Kidney epithelial cell (primary cell): ENCODE measurements at places on chromosomes 7 and 10. TPM values are rescaled to one million over a fixed set of nuclear protein-coding genes. Genes with fewer than 3 reads are reported as not detected.
A peak's percentile ranks its signal among the peaks of the same experiment; 100 is the strongest.

HOXA11 gene
- total RNA-seq, result 11.4 and 17.3 TPM in 2 replicates

PHF14 gene
- total RNA-seq, result 32.4 and 40.4 TPM in 2 replicates

DNA sequence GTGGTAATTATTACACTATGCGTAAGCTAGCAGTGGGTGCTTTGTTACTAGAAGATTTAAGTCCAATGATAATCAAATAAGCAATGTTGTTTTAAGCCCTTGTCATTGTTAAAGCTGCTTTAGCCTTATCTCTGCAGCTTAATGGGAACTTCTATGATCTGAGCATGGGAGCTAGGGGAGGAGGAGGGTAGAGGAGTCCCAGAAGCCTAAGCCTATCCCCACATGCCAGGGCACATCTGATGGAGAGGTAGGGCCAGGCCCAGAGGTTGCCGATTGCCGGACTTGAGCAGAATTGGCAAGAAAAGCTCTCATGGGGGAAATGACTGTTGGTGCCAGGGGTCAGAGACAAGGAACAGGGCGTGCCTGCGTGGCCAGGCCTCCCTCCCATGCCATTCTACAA is 13.4 kb downstream of the CUBN start:
- no peak for DNase-seq

- no peak for DNase-seq
Observed at GRCh38 chr7:377080-378040, 87.4 kb downstream of the FOXL3 start.

DNA sequence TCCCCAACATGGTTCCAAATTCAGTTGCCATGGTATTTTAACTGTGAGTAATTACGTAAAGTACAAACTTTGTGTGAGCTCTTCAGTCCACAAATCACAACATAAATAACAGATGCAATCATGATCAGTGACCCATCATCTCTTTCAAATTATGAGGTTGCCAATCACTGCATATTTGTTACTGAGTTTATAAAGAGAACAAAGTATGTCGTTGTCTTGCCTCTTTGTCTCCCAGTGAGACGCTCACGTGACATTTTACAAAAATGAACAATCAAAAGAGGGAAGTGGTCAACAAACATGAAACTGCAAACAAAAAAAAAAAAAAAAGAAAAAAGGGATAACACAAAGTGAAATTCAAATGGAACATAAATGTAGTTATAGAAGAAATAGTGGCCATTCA is 122.7 kb upstream of the PDSS1 start:
- no peak for DNase-seq

- DNase-seq, result peak; percentile 82
Observed at GRCh38 chr7:542713-543500, 23.3 kb upstream of the PDGFA start.
